Suppressor macrophage treated with lipopolysaccharide for 4 hours (primary cell): ENCODE measurements at places on chromosomes 7 and 10.

DNA sequence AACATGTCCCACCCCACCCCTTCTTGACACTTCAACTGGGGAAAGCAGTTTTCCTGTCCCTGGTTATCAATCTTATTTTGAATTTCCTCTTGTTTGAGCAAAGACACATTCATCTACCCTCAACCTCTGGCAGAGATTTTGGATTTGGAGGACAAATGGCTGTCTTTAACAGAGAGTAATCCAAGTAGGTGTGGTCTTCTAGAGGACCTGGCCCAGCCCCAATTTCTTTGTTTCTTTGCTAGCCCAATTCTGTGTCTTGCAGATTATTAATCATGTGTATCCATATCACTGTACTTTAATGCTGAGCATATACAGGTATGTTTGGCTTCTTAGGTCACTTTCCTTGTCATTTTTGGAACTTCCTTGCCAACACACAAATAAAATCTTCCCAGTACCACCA, 58.8 kb upstream of the ADCY1 start:
- no peak for DNase-seq

- DNase-seq, result no peak
These were observed 425.7 kb upstream of the NFE2L3 start for GRCh38 chr7:25726170-25726780.

DNA sequence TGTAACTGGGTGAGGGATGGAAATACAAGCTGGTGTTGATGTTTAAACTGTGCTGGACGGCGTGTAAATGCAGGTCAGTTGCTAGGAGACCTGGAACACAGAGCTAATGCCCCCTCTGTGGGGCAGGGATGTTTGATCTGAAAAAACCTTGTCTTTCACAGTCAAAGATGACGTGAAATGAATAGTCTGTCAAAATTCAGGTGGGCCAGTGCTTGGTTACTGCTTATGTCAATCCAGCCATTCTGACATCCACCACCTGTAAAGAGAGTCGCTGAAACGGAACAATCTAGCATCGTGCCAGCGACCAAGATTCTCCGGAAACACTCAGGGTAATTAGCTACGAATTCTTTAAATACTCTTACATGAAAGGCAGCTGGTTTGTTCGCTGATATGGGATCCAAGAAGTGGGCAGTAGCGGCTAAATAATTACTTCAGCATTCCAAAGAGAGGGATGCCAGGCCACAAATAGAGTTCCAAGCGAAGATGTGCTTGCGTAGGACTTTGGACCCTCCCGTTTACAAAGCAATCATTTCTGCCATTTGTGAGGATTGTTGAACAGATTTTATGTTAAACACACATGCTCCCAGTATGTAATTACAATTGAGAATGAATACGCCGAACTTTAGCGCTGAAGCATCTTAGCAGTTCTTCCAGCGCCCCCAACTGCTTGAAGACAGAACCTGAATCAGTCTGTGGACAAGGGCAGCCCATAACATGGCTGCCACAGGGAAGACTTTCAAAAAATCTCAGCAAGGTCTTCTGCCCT, 7.3 kb upstream of the ASB4 start:
- DNase-seq, result no peak

DNA sequence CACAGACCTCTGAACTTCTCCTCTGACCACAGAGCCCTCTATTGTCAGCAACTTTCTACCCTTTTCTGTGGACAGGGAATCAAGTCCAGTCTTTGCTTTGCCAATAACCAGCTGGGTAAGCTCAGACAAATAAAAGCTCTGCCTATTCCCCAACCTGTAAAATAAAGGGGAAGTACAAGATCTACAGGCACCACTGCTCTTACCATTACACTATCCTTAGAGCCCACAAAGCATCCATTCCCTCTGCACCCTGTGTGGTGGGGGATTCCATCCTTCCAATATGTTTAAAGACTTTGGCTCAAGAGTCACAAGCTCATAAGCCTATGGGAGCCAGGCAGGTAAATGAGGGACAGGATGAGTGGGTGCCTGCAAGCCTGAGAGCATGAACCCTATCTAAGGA, 88.2 kb downstream of the PARD3 start:
- DNase-seq, result no peak

DNA sequence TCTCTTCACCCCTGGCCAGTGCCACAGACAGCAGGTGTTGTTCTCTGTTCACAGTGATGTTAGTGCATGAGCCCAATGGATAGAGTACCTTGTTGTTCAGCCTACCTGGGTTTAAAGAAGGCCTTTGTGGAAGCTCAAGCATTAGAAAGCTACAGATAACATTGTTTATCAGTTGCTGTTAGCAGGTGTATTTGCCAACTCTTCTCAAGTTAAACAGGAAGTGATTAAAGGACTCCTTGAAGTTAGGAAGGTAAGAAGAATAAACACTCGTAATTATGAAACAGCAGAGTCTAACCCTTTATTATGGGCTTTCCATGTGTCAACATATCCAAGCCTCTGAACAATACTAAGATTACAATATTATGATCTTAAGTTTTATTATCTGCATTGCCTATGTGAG, 25.9 kb downstream of the RGR start:
- DNase-seq, result no peak

DNA sequence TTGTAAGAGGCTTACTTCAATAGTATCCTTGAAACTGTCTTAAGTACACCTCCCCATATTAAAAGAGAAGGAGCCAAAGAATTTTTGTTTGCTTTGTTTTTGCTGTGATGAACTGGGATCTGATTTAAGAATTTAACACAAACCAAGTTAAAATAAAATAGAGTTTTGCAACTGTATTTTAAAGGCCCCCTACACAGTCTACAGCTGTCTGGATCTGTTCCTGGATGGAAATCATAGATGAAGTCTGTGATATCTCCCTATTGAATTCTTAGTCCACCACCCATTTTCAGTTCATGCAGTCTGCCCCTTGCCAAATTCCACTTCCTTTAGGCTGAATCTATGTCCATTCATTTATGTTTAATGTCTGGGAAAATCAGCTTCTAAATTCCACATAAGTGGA, 169.8 kb upstream of the MEOX2 start:
- DNase-seq, result no peak

DNA sequence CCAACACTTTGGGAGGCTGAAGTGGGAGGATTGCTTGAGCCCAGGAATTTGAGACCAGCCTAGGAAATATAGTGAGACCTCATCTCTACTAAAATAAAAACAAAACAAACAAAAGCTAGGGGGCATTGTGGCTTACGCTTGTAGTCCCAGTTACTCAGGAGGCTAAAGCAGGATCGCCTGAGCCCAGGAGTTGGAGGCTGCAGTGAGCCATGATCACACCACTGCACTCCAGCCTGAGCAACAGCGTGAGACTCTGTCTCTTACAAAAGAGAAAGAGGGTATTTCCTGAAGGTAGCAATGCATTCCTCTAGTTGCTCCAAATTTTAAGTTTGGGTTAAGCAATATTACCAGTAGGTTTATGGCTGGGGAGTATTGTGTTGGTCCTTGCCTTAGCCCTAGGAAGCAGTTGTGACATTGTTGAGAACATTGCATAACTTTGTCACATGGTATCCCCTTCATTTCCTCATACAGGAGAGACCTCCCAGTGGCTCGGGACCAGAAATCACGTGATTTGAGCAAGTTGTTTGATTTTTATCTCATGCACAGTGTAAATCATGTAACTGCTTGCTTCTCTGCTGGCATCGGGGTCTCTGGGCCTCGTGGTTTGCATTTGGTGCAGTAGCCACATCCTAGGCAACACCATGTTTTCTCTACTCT, 23.3 kb upstream of the SMARCD3 start:
- peak; percentile 94 for DNase-seq

DNA sequence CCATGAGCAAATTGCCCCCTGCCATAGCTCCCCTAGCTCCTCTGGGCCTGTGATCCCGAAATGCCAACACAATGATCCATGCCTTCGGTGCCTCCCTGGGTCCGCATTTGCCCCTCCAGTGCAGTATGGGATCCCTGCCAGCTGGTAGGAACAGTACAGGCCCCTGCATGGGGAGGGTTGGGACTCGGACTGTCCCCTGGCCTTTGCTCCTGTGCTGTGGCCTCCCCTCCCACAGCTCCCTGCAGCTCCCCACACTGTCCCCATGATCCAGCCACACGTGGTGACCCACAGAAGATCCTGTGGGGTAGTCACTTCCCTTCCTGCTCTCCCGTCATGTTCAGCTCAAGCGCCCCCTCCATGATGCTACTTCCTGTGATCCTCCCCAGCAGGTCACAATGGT, 140.3 kb downstream of the MAPK8 start:
- DNase-seq, result peak; percentile 42

GRCh38 chr10:100904917-100905316, 7.8 kb upstream of the SLF2 start:
- DNase-seq, result no peak

- no peak for DNase-seq
These were observed 109.6 kb downstream of the TCERG1L start for GRCh38 chr10:131201741-131202515.

- no peak for DNase-seq
These were observed 704.0 kb upstream of the LRRN3 start for GRCh38 chr7:110386913-110387312.
